ENCODE measurements at places on chromosomes 16 and 17.

GRCh38 chr17:10600571-10600970, 51.1 kb upstream of the MYH2 start:
- H3K27me3 ChIP-seq: no peaks in the 10 kb centered on the region
- no peak overlapping the region for H3K4me3 ChIP-seq
- no peaks in the 10 kb centered on the region for H3K36me3 ChIP-seq
- 0 out of 2 replicates have a peak, but pooled peaks cover 2% of the 10 kb centered on the region for H3K4me1 ChIP-seq

- DNase-seq: no peak
- no peaks in the 10 kb centered on the region for H3K4me1 ChIP-seq
- no peak overlapping the region for H3K27ac ChIP-seq
- no peaks in the 10 kb centered on the region for H3K36me3 ChIP-seq
- no peak overlapping the region for H3K4me3 ChIP-seq
Observed at GRCh38 chr16:22001591-22001990, 675 bp upstream of the PDZD9 start.

DNA sequence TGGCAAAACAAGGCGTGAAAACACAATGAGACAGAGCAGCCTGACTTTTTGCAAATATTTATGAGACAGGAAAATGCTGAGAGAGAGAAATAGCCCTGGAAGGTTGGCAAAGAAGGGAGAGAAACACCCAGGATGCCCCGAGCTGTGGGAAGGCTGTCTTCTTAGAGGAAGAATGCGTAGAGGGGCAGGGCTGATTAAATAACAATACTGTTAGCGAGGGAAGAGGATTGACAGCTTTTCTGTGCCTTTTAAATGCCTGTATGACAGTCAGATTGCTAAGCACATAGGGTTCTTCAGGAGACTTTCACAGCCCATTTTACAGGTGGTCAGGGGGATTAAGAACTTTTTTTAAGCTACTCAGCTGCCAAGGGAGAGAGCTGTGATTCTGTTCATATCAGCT, 219.2 kb downstream of the SHISA9 start:
- no peaks in the 10 kb centered on the region for H3K36me3 ChIP-seq
- H3K4me3 ChIP-seq: no peak overlapping the region
- H3K27me3 ChIP-seq: no peaks in the 10 kb centered on the region
- DNase-seq: no peak
- H3K4me1 ChIP-seq: peaks cover 3% of the 10 kb centered on the region
- no peak overlapping the region for H3K27ac ChIP-seq

DNA sequence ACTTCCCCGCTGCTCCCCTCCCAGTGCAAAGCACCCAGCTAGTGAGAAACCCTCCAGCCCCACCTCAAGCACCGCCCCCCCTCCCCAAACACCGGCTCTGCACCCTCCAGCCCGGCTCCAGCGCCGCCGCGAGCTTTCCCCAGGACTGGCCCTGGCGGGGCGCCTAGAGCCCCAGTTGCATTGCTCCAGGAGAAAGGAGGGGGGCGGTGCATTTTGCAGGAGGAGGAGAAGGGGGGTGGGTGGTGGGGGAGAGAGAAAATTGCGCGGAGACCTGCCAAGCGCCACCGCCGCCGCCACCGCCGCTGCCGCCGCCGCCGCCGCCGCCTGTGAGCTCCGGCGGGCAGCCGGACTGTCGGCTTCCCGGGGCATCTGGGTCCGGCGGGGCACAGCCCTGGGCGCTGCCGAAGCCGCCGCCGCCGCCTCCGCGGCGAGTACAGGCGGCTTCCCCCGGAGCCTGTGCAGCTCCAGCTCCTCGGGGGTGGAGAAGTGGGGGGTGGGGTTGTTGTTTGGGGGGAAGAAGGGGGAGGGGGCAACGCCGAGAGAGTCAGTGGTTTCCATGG, 333 bp upstream of the NOG start:
- H3K4me1 ChIP-seq: no peaks in the 10 kb centered on the region
- no peak for DNase-seq
- peak overlapping the region; percentile 74 for H3K4me3 ChIP-seq
- no peaks in the 10 kb centered on the region for H3K36me3 ChIP-seq
- H3K27ac ChIP-seq: no peak overlapping the region

GRCh38 chr16:70664325-70665112, 18.2 kb downstream of the IL34 start:
- H3K27ac ChIP-seq: no peak overlapping the region
- no peak for DNase-seq
- H3K36me3 ChIP-seq: peaks cover 10% of the 10 kb centered on the region
- peaks cover 4% of the 10 kb centered on the region for H3K4me1 ChIP-seq

DNA sequence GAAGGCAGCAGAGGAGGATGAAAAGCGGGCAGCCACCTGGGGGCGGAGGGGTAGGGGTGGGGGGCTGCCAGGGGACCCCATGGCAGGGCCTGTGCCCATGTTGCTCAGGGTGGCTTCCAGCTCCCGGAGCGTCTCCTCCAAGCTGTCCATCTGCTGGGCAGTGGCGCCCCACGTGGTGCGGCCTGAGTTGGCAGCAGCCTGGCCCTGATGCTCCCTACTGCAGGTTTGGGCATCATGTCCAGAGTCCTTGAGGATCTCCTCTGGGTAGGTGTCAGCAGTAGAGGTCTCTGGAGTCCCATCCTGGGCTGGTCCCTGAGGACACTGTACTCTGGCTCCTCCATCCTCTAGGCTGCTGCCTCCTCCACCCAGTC, 60.9 kb downstream of the SRCIN1 start:
- no peaks in the 10 kb centered on the region for H3K36me3 ChIP-seq
- H3K27me3 ChIP-seq: no peaks in the 10 kb centered on the region
- H3K4me3 ChIP-seq: no peak overlapping the region
- DNase-seq: no peak
- peaks cover 2% of the 10 kb centered on the region for H3K4me1 ChIP-seq
- H3K27ac ChIP-seq: no peak overlapping the region

GRCh38 chr16:22886927-22887326, 73.0 kb downstream of the HS3ST2 start:
- H3K27me3 ChIP-seq: no peaks in the 10 kb centered on the region
- no peaks in the 10 kb centered on the region for H3K4me1 ChIP-seq
- no peaks in the 10 kb centered on the region for H3K36me3 ChIP-seq
- H3K27ac ChIP-seq: no peak overlapping the region

GRCh38 chr16:70734522-70735095, 48.8 kb upstream of the MTSS2 start:
- no peaks in the 10 kb centered on the region for H3K27me3 ChIP-seq
- no peak overlapping the region for H3K27ac ChIP-seq
- peaks cover 3% of the 10 kb centered on the region for H3K4me1 ChIP-seq
- H3K36me3 ChIP-seq: no peaks in the 10 kb centered on the region

- no peak overlapping the region for H3K4me3 ChIP-seq
- H3K4me1 ChIP-seq: no peaks in the 10 kb centered on the region
- DNase-seq: peak; percentile 25
- no peak overlapping the region for H3K27ac ChIP-seq
- H3K27me3 ChIP-seq: no peaks in the 10 kb centered on the region
Observed at GRCh38 chr17:55527540-55528118, 16.4 kb upstream of the SMIM36 start.

GRCh38 chr17:32323811-32324491, 18.0 kb downstream of the C17orf75 start:
- no peaks in the 10 kb centered on the region for H3K27me3 ChIP-seq
- H3K4me3 ChIP-seq: no peak overlapping the region
- no peak for DNase-seq
- no peaks in the 10 kb centered on the region for H3K4me1 ChIP-seq

DNA sequence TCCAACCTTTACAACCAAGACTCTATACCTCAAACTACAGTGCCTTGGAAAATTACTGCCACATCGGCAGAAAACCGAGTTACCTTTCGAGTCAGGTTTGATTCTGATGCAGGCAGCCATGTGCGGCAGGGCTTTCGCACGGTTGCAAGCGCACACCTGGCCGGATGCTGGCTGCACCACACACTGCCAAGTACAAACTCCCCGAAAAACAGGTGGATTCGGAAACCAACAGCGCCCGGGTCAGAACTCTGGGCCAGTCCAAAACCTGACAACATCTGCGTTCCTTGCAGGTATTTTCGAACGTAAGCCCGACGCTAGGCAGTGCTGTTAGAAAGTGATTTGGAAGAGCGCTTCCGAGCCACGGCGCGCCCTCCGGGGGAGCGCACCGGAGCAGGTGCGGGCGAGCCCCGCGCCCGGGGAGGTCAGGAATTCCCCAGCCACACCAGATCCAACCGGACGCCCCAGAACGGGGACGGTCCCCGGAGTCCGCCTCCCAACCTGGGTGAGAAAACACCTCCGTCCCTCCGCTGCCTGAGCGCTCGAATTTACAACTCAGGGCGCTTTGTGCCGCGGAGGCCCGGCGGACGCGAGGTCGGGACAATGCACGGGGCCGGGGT, 1.2 kb downstream of the USP7 start:
- H3K27me3 ChIP-seq: no peaks in the 10 kb centered on the region
- H3K4me1 ChIP-seq: peaks cover 16% of the 10 kb centered on the region
- peak overlapping the region; percentile 77 for H3K4me3 ChIP-seq
- no peaks in the 10 kb centered on the region for H3K36me3 ChIP-seq
- no peak for DNase-seq
- no peak overlapping the region for H3K27ac ChIP-seq

DNA sequence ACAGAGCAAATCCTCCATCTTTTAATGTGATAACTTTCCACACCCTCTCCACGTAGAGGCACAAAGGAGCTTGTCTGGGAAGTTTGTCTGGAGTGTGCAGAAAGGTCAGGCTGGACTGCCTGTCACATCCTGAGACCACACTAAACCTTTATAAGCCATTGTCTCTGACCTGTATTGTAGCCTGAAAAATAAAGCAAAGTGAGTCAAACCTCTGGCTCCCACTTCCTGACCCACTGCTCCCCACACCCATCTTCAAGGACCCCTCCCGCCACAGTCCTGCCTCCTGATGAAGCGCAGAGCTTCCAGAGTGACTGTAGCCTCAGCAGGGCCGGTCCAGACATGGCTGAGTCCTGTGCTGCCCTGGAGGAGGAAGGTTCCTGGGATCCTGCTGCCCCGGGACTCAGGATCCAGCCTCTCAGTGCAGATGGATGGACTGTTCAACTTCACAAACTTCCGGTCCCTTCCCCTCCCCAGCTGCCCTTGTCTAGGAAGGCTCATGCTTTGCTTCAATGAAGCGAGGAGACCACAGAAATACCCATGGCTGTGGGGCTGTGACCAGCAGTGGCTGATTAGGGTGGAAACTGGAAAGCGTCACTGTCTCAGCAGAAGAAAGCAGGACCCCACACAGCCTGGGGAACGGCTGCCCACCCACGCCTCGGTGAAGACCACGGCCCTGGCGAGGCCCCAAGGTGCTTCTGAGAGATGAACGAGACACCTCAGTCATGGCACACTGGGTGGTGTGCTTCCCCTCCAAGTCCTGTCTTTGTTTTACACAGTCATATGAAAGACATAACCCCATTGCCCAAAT, 30.9 kb upstream of the CLEC18B start:
- H3K27ac ChIP-seq: no peak overlapping the region
- peaks cover 17% of the 10 kb centered on the region for H3K36me3 ChIP-seq
- H3K4me1 ChIP-seq: no peaks in the 10 kb centered on the region
- no peaks in the 10 kb centered on the region for H3K27me3 ChIP-seq
- no peak for DNase-seq
- H3K4me3 ChIP-seq: no peak overlapping the region

DNA sequence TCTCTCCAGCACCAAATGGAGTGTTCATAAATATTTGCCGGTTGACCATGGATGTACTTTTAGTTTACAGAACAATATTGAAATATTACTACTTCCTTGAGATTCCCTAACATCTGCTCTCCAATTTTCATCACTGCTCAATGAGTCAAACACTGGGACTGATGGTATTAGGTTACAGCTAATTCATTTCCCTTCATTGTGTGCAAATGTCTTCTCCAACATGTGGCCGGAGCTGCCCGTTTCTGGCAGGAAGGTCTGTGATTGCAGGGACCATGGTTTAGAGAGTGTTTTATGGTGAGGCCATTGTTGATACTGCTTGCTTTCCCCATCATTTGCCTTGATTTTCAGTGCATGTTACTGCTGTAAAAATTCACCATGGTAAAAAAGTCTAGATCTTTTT, 209.3 kb downstream of the HS3ST3B1 start:
- no peaks in the 10 kb centered on the region for H3K36me3 ChIP-seq
- H3K4me1 ChIP-seq: peaks cover 2% of the 10 kb centered on the region
- no peak overlapping the region for H3K4me3 ChIP-seq
- H3K27ac ChIP-seq: no peak overlapping the region
- H3K27me3 ChIP-seq: no peaks in the 10 kb centered on the region

DNA sequence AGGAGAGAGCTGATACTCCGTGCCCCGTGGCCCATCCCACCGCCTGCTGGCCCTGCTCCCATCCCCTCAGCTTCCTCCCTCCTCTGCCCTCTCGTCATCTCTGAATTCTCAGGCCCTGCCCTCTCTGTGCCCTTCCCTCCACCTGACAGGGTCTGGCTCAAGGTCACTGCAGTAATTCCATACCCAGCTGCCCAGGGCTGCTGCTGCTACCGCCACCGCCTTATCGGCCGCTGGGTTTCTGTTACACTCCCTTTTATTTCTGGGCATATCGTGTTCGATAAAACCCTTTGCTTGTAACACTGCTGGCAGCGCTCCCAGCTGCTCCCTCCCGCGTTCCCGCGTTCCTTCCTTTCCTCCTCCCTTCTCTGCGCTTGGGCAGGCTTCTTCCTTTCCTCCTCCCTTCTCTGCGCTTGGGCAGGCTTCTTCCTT, 1.2 kb downstream of the EPN3 start:
- peak overlapping the region; percentile 38 for H3K4me3 ChIP-seq
- H3K27ac ChIP-seq: no peak overlapping the region
- H3K36me3 ChIP-seq: peaks cover 4% of the 10 kb centered on the region
- peaks cover 3% of the 10 kb centered on the region for H3K4me1 ChIP-seq
- DNase-seq: no peak

DNA sequence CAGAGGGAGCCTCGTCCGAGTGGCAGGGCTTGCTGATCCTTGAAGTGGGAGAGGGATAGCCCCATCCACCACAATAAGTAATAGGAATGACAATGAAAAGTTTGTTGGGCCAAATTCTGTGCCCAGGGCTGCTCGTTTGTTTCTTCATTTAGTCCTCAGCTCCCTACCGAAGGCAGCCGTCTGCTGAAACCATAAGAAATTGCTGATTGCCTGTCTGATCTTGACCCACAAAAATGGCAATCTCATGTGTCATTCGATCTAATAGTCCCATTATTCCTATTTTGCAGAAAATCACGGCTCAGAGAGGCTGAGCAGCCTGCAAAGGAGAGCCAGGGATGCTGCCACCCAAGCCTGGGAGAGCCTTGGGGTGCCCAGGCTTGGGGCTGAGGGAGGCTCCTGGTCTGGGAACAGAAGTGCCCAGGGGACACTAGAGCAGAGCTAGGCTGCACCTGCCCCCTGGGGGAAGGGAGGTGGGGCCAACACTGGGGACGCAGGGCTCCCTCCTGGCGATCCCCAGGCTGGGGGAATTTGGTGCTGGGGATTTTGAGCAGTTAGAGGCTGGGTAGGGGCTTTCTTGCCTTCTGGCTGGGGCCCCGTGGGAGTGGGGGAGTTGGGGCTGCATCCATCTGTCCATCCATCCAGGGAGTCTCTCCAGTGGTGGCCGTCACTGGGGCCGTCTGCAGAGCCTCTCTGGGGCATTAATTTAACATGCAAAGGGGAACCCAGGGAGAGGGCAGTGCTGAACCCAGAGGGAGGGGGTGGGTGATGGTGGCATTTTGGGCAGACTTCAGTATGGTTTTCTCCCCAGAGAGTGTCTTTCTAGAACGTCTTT, 53.5 kb downstream of the SOCS1 start:
- H3K4me3 ChIP-seq: no peak overlapping the region
- DNase-seq: no peak
- H3K36me3 ChIP-seq: no peaks in the 10 kb centered on the region
- peaks cover 6% of the 10 kb centered on the region for H3K4me1 ChIP-seq

GRCh38 chr16:53014287-53014686, 38.4 kb downstream of the CHD9NB start:
- no peak for DNase-seq
- H3K4me1 ChIP-seq: no peaks in the 10 kb centered on the region
- H3K27ac ChIP-seq: no peak overlapping the region
- no peak overlapping the region for H3K4me3 ChIP-seq
- no peaks in the 10 kb centered on the region for H3K36me3 ChIP-seq
- H3K27me3 ChIP-seq: no peaks in the 10 kb centered on the region

Measured in iPS DF 6.9 (cell line).